ENCODE measurements at places on chromosomes 16 and 17. TPM values are rescaled to one million over a fixed set of nuclear protein-coding genes. Genes with fewer than 3 reads are reported as not detected.
A peak's percentile ranks its signal among the peaks of the same experiment; 100 is the strongest.

DNA sequence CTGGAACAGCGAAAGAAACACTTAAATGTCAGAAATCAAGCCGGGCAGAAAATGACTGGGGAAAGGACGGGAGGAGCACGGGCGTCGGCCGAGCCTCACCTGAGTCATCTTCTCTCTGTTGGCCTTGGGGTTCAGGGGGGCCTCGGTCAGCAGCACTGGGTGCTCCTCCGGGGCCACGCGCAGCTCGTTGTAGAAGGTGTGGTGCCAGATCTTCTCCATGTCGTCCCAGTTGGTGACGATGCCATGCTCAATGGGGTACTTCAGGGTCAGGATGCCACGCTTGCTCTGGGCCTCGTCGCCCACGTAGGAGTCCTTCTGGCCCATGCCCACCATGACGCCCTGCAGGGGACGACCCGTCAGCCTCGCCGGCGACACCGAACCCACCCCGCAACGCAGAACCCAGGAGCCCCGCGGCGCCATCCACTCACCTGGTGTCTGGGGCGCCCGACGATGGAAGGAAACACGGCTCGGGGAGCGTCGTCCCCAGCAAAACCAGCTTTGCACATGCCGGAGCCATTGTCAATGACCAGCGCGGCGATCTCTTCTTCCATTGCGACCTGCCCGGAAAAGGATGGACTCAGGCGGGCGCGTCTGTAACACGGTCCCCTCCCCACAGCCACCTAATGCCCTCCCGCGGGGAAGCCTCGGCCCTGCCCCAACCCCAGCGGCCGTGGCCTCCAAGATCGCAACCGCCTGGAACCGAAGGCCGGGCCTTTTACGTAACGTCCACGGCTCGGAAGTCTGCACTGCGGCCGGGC, 616 bp downstream of the ACTG1 start:
- peak; percentile 45 for DNase-seq
- H3K36me3 ChIP-seq, result peaks cover 16% of the 10 kb centered on the region
- peak overlapping the region; percentile 56 for H3K27ac ChIP-seq
- no peaks in the 10 kb centered on the region for H3K27me3 ChIP-seq
- H3K4me3 ChIP-seq, result peak overlapping the region; percentile 80
- H3K4me1 ChIP-seq, result peaks cover 26% of the 10 kb centered on the region

DNA sequence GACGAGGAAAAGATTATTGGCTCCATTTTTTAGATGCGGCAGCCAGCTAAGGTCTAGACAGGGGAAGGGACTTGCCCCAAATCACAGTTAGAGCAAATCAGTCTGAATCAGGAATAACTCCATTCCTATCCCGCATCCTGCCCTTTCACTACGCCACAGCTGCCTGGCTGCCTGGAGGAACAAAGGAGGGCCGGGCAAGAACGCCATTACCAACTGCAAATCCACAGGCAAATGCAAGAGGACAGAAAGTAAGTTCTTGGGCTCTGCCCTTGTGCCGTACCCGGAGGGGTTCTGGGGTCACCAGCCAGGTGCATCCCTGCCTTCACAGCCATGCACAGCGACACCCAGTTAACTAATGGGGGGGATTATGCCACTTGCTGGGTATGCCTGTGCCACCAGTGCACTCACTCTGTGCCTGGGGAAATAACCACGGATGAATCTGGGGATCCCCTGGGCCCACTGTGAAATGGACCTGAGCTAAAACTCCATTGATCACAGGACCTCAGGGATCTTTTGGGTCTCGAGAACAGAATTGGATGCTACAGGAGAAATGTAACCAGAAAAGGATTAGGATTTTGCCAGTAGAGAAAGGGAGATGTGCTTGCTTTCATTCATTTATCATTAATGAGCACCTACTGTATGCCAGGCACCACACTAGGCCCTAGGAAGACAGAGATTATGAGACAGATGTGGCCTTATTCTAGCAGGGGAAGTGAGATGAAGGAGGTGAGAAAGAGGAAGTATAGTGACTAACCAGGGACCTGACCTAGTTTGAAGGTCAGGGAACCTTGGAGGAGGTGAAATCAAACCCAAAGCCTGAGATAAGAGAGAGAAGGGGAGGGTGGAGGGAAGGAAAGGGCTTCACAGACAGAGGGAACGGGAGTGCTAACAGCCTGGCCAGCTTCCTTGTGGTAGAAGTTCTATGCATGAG, 17.7 kb downstream of the BCL7C start:
- H3K27ac ChIP-seq, result peak overlapping the region; percentile 89
- peak; percentile 57 for DNase-seq
- H3K36me3 ChIP-seq, result peaks cover 11% of the 10 kb centered on the region

LYZL6 gene
- not detected for total RNA-seq

PRSS21 gene
- total RNA-seq, result 2.4 TPM

Data from T-cell (primary cell).